CD4-positive, alpha-beta memory T cell (primary cell): ENCODE measurements at places on chromosomes 1 and 21.

DNA sequence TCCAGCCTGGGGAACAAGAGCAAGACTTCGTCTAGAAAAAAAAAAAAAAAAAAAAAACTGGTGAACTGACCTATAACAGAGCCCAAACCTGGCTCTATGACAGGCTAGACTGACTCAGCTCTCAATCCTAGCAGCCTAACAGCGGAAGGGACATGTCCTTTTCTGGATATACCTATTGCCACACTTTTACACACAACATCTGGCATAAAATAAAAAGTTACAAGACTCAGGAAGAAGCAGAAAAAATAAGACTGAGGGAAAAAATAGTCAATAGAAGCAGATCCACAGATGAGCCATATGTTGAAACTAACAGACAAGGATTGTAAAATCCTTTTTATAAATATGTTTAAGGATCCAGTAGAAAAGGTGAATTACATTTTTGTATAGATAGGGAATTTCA lies 57.5 kb upstream of the IPO9 start:
- DNase-seq, result no peak

- no peak for DNase-seq
Observed at GRCh38 chr1:8722366-8722765, 95.1 kb downstream of the RERE start.

GRCh38 chr1:22018583-22019559 lies 17.4 kb downstream of the CELA3A start:
- peak; percentile 79 for DNase-seq

DNA sequence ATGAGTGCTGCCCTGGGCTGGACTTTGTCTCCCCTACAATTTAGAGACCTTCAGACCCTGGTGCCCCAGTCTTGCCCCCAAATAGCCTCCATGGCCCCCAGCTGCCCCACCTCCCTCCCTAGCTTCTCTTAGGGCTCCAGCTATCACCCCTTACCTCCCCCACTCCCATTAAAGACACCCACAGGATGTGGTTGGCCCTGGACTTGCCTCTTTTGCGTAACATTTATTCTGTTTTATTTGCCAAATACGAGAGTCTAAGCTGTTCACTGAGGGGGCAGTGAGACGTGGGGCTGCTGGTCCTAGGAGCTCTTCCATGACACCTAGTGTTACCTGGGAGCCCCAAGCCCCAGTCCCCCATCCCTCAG lies 4.5 kb downstream of the ZC3H12A start:
- DNase-seq, result peak; percentile 74
